ENCODE measurements at places on chromosomes 3 and 15.

DNA sequence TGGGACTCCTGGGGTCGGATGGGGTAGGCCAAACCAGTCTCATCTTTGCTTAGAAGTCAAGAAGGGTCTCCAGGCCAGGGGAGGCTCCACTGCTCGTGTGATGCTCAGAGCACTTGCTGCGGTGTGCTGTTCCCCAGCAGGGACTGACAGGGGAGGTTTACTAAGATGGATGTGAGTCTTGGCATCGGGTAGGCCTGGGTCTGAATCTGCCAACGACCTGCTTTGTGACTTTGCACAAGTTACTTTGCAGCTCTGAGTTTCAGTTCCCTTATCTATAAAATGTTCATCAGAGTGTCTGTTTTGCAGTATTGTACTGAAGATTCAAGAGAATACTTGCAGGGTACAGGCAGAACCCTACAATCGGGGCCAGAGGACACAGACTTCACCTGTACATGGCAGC, 17.3 kb upstream of the CDCP1 start:
- DNase-seq, result no peak

- no peak for DNase-seq
Observed at GRCh38 chr15:77857419-77857818, 220.1 kb downstream of the TBC1D2B start.

- DNase-seq, result peak; percentile 22
Observed at GRCh38 chr15:77239882-77240608, 169.1 kb upstream of the TSPAN3 start.

DNA sequence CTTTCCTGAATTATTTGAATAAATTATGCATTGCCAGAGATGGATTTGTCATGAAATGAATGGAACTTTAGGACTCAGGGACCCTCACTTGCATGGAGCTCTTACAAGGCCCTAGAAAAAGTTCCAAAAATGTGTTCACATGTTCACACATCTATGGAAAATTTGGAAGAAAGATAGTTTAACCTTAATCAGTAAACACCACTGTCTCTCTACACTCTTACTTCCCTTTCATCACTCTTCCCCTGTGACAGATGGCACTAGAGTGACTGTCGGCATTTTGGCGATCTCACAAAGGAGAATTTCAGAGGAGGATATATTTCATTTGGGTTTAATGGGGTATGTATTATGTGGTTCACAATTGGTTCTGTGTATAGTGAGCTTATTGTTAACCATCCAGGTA, 600.8 kb downstream of the IGSF11 start:
- DNase-seq, result no peak

DNA sequence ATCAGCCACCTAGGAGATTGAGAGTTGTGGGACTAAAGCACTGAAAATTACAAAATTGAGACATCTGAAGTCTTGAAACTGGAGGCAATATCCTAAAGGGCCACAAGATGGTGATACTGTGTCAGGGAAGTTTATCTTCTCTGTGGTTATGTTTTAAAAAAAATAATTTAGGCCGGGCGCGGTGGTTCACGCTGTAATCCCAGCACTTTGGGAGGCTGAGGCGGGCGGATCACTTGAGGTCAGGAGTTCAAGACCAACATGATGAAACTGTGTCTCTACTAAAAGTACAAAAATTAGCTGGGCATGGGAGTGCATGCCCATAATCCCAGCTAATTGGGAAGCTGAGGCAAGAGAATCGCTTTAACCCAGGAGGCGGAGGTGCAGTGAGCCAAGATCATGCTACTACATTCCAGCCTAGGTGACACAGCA, 17.9 kb upstream of the NIT2 start:
- DNase-seq, result peak; percentile 67

- no peak for DNase-seq
Observed at GRCh38 chr15:90501898-90502297, 27.8 kb upstream of the CRTC3 start.

- DNase-seq, result no peak
Observed at GRCh38 chr3:154953538-154953937, 126.6 kb upstream of the MME start.

- peak; percentile 85 for DNase-seq
Observed at GRCh38 chr15:64809649-64810496, 15.6 kb downstream of the PIF1 start.

DNA sequence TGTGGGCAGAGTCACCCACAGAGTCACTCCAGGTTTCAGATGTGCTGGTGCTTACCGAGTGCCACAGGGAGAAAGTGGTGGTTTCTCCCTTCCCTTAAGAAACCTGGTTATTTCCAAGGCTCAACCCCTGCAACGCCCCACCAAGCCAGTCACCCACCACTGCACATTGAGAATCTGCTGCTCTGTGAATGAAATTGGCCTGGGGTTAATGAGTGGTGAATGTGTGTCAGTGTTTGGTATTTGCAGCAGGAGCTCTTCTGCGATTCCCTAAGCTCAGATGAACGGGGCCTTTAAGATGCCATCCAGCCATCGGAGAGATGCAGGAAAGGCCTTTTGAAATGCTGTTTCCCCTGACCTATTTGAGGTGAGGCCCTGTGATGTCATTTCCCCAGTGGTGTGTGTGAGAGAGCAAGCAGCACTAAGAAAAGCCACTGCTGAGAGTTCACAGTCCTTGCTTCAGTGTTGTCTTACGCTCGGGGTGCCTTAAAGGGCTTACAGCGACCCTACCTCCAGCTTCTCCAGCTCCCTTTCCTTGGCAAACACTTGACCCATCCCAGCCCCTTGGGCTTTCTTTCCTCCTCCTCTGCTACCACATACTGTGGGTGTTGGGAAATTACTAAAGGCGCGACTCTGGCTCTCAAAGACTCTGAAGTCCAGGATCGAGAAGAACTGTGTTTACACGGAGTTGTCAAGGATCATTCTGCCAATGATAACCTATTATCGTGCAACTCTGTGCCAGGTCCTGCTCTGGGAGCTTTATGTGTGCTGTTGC, 68.9 kb downstream of the SMAD3 start:
- DNase-seq, result peak; percentile 63

- DNase-seq, result no peak
Observed at GRCh38 chr15:100158356-100158755, 183.4 kb downstream of the ADAMTS17 start.

DNA sequence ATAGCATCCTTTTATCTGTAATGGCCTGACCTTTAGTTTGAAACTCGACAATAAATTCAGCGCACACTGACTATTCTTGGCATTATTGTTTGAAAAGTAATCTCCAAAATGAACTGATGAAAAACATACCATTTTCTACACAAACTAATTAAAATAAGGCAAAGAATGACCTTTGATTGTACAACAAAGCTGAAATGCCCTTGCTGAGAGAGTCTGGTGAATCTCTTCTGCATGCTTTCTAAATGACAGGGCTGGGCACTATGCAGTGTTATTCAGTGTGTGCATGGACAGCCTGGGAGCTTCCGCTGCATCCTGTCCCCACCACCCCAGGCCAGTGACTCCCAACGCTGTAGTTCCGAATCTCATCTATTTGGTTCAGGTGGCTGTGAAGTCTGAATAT, 530.8 kb downstream of the FOXP1 start:
- no peak for DNase-seq
